Posterior vena cava (tissue), 2 donors: ENCODE measurements at places on chromosomes 5 and 9. TPM values are rescaled to one million over a fixed set of nuclear protein-coding genes. Genes with fewer than 3 reads are reported as not detected.

GRCh38 chr5:64773533-64773932, 4.8 kb downstream of the CWC27 start:
- DNase-seq = no peak

DNA sequence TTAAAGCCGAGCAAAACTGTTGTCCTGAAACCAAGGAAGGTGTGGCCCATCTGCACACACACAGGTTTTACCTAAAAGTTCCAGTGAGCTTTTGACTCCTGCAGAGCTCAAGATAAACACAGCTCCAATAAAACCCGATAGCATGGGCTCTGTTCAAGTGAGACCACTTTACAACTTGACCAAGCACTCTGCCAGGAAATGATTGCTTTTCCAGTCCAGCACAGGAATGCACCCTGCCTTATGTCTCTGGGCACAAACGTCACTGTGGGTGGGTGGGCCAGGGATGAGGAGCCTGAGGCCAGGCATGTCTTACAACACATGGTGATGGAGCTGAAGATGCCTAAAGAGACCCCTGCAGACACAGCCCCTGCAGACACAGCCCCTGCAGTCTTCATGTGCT, 115.3 kb downstream of the ROR2 start:
- no peak for DNase-seq

- DNase-seq = no peak
These were observed 3.8 kb upstream of the STPG3 start for GRCh38 chr9:137247135-137247915.

GRCh38 chr5:14184082-14184481, 40.9 kb downstream of the TRIO start:
- DNase-seq = no peak

DNA sequence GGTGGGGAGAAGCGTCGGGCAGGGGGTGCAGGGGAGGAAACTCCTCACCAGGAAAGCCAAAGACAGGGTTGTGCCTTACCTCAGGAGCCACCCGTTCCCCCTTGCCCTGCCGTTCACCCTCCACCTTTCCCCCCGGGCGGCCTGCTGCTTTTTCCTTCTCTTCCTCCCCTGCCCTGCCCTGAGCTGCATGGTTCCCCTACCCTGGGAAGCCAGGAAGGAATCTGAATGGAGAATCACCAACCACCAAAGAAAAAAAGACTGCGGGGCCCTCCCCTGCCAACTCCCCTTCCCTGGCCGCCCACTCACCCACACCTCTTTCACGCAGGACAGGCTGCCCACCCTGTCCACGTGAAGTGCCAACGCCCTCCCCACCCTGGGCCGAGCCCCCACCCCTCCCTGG, 820 bp upstream of the NFX1 start:
- DNase-seq = no peak

GRCh38 chr5:164361986-164362385, 856.6 kb downstream of the MAT2B start:
- DNase-seq = no peak

DNA sequence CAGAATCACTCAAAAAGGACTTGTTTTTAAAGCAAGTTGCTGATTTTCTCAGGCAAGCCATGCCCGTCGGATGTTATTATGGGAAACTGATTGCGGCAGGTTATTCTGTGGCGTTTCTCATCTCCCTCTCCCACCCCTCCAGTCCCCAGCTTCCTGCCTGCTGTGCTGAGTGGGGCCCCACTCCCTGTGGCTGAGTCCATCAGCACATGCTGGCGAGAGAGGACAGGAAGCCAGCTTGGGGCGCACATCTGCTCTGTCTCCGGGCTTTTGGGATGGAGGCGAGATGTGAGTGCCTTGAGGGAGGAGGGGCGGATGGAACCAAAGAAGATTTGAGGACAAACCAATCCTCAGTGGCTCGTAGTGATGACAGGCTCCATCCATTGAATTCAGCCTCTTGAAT, 108.0 kb downstream of the DAPK1 start:
- no peak for DNase-seq

GRCh38 chr9:124675261-124676158, 95.6 kb downstream of the NR6A1 start:
- no peak for DNase-seq

- no peak for DNase-seq
These were observed 7.4 kb downstream of the PLIN2 start for GRCh38 chr9:19119801-19120440.

DNA sequence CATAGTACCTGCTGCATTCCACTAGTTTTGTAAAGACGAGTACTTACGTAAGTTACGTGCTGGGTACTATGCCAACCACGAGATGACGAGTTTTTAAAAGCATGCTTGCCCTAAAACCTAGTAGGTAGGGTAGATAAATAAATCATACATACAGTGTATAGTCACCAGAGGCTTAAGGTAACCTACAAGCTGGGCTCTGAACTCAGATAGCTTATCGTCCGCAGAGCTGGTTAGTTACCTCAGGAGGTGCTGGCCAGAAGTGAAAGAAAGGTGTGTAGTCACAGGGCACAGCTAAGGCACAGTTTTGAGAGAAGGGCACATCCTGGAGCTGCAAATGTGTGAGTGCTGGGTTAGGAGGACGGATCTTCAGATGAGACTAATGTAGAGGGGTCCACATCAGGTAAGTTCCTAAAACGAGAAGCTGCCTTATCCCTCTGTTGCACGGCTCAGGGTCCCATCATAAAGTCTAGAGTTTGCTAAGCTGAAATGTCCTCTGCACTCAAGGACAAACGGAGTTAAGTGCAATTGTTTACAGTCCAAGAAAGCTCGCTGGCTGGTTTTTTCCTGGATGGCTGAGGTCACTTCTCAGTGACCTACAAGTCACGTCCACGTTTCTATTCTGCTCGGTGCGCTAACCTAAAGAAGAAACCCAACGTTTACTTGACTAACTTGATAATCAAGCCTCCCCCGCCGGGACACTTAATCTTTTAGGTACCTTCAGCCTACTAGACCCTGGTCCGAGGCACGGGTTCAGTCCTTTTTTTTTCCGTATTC, 1.1 kb upstream of the SNX24 start:
- DNase-seq = no peak

DNA sequence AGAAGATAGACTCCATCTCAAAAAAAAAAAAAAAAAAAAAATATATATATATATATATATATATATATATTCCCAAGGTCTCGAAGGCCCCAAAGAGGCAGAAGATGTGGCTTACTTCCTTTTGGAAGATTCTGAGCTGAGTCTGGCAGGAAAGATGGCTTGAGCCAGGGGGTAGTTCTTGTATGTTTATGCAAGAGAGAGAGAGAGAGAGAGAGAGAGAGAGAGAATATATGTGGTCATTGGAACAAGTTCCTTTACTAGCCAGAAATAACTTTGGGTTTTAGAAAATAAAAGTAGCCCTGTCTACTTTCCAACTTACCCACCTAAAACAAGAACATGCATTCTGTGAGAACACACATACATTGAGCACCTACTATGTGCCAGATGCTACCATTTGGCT, 17.6 kb downstream of the NCS1 start:
- no peak for DNase-seq

GRCh38 chr5:117973785-117974184, 1014.6 kb downstream of the DTWD2 start:
- DNase-seq = no peak

GRCh38 chr5:92308679-92309078, 925.6 kb upstream of the ARRDC3 start:
- no peak for DNase-seq

DNA sequence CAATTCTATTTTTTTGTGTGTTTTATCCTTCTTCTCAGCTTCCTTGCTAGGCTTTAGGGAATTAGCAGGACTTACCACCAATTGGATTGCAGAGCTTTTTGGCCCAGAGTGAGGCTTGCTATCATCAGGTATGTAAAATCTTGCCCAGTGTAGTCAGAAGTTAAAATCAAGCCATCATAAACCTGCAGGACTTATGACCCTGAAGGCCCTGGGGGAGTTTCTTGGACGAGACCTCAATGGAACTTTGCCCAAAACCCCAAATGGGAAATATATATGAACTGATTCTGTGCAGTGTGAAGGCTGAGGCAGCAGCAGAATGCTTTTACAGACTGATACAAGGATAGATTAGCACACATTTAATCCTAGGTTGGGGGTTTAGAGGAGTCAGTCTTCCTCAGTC, 287.0 kb downstream of the SH3GL2 start:
- no peak for DNase-seq

- DNase-seq = no peak
These were observed 42.5 kb upstream of the SPATA31E1 start for GRCh38 chr9:87840134-87840533.

DNA sequence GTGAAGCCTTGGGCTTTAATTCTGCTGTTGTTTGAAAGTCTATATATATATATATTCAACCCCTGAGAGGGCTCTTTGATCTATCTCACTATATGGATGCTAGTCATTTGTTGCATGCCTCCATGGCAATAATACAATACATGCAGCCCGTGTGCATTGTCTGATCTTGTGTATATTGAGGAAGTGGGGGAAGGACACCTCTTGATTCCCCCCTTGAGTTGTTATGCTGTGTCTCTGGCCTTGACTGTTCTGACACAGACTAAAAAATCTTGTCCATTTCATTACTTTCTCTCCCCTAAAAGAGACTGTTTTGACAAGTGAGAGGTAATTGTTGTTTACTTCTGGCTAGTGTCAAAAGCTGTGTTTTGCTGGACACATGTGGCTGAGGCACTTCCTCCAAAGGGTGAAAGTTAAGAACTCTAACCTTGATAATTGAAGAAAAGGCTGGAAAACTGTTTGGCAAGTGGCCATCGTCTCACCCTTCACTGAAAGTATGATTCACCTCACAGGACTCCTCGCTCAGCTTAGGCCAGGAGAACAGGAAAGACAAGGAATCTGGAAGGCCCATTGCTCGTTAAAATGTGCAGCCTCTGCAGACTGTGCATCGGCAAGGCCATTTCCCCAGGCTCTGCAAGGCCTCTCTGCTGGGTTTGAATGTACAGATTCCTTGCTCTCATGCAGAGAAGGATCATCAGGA, 304.0 kb downstream of the PRELID2 start:
- DNase-seq = no peak

DNA sequence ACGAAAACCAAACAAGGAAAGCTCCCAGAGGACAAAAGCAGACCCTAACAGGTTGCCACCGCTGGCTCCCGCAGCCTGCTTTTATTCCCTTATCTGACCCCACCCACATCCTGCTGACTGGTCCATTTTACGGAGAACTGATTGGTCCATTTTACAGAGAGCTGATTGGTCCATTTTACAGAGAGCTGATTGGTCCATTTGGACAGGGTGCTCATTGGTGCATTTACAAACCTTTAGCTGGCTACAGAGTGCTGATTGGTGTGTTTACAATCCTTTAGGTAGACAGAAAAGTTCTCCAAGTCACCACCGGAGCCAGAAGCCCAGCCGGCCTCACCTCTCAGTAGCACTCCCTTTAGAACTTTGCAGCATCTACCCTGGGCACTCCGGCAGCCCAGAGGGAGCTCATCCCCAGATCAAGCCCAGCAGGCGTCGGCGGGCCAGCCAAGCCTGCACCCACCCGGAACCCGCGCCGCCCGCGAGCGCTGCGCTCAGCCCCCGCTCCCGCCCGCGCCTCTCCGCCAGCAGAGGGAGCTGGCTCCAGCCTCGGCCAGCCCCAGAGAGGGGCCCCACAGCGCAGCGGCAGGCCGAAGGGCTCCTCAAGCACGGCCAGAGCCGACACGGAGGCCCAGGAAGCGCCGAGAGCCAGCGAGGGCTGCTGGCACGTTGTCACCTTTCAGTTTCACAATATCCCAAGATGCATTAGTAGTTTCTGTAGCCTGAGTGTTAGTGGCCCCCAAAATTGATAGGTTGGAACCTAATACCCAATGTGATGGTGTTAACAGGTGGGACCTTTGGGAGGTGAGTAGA, 35.3 kb upstream of the CLPTM1L start:
- DNase-seq = no peak

DNA sequence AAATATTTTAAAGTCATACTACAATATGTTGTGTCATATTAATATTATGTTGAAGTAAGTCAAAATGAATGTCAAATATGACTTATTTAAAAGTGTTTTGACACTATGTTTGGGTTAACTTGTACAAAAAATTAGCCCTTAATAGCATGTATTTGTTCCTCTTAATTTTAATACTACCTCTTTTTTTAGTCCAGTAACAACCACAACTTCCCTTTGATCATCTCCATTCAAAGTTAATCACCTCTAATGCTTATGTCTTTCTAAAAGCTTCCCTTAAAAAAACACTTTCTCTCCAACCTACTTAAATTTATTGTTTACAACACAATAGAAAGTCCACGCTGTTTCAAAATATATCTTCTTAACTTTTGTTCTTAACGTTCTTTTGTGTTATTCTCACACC, 9.6 kb downstream of the SLCO4C1 start:
- DNase-seq = no peak

- DNase-seq = no peak
These were observed 56.4 kb downstream of the NR3C1 start for GRCh38 chr5:143347046-143347445.

- DNase-seq = no peak
These were observed 14.4 kb downstream of the ELAVL2 start for GRCh38 chr9:23811633-23812032.

DNA sequence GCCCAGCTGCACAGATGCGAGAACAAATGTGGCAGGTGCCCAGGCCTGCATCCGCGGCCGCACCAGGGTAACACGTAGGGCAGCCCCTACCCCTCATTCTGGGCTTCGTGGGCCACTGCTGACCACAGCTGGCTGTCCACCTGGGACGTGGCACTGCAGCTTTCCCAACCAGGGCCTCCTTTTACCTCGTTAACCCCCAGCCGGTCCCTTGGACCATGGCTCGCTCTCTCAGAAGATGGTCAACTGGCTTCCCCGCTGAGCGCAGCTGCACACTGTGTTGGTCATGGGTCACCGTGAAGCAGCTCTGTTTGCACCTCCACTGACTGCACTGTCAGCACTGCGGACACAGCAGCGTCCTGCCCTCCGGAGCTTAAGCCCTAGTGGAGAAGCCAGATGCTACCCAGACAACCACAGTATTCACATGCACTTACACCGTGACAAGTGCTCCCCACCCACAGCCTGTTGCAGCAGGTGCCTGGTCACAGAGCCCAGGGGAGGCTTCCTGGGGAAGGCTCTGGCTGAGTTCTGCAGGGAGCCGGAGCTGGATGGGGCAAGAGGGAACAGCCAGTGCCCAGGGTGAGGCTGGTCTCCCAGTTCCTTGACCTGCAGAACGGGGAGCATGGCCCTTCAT, 10.5 kb upstream of the PLEKHG4B start:
- DNase-seq = no peak

DNA sequence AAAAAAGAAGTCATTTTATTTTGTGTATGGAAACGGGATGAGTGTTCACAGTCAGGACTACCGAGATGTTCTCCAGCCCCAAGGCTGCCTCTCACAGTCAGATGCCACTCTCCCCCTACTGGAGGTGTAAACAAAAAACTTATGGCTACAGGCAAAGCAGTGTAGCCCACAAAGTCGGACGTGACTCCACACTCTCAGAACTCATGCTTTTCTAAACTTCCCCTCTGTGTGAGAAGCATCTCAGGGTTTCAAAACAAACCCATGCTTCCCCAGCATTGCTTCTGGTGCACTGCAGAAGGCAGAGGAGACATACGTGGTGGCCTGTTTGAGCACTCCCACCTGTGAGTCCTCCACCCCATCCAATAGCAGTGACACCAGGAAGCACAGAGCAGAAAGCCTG, 580.3 kb downstream of the BNC2 start:
- no peak for DNase-seq

GRCh38 chr5:60835554-60835953, 8.5 kb downstream of the ELOVL7 start:
- no peak for DNase-seq

The PCDHGB6 gene
- 8.5 TPM for total RNA-seq

The FOXD4 gene
- total RNA-seq = 0.32 TPM

The DDX4 gene
- not detected for total RNA-seq

The SOWAHA gene
- not detected for total RNA-seq

The PSD2 gene
- total RNA-seq = 0.14 TPM

The IRX1 gene
- not detected for total RNA-seq

The SPINK1 gene
- not detected for total RNA-seq

The SLC34A1 gene
- not detected for total RNA-seq

The SPATA31A3 gene
- not detected for total RNA-seq

The RAB3C gene
- total RNA-seq = 11.7 TPM

The CCNJL gene
- 1.2 TPM for total RNA-seq
